Psoas muscle (tissue), 8 donors: ENCODE measurements at places on chromosomes 11 and 22. TPM values are rescaled to one million over a fixed set of nuclear protein-coding genes. Genes with fewer than 3 reads are reported as not detected.

Gene MMP12
- not detected for total RNA-seq

Gene KRTAP5-3
- total RNA-seq, result not detected

Gene CNGA4
- not detected for total RNA-seq

Gene SLN
- total RNA-seq, result 1,477 TPM

Gene KCNQ1
- total RNA-seq, result 1.2 TPM

Gene APOL6
- 1.8 TPM for total RNA-seq

Gene SCN3B
- 21.7 TPM for total RNA-seq

Gene FAM111B
- total RNA-seq, result 0.06 TPM

Gene TMPRSS13
- total RNA-seq, result not detected

Gene UCP3
- total RNA-seq, result 53.8 TPM

Gene MPEG1
- 4.6 TPM for total RNA-seq

Gene TTLL12
- total RNA-seq, result 15.1 TPM

Gene C11orf86
- total RNA-seq, result not detected

Gene DDIAS
- 0.74 TPM for total RNA-seq

Gene DGCR6
- total RNA-seq, result 30.6 TPM

Gene PKP3
- total RNA-seq, result not detected

Gene ROBO3
- 2.1 TPM for total RNA-seq

Gene RTN4RL2
- total RNA-seq, result 1.1 TPM

Gene CRYBB2
- not detected for total RNA-seq

Gene MMP1
- 0.77 TPM for total RNA-seq
